ENCODE measurements at places on chromosomes 16 and 17.
A peak's percentile ranks its signal among the peaks of the same experiment; 100 is the strongest.

DNA sequence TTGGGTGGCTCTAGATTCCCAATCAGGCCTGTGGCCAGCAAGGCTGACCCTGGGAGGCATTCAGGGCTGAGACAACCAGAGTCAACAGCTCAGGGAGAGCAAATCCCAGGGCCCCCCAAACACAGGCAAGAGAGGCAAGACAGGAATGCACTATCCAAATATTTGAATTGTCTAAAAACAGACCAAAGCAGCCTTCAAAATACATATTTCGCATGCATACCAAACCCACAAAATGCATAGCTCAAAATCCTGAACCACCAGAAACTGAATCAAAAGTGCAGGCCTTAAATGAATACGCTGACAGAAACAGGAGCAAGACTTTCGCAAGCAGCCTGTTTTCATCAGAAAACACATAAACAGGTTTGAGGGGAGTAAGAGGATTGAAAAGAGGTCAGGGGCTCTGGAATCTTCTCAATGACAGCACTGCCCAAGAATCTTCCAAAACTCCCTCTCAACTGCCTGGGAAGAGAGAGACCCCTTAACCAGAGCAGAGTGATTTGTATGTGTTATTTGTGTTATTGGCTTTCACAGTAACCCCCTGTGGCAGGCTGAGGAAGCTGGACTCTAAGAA is 213.6 kb upstream of the CDH5 start:
- DNase-seq, result no peak

DNA sequence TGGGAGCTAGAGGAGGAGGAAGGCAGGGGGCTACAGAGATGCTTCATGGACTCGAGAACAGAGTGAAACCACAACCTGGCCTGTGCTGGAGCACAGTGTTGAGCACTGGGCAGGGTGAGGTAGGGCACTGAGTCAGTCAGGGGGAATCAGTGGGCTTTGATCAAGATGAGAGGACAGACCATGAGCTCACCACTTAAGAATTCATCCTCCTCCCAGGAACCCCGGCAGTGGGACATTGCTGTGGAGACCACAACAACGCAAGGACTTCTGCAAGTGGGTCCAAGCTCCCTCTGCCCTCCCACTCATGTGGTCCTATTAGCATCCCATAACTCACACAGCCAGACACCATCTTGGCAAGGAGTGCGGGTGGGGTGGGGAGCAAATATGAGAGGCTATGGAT is 1.7 kb upstream of the CES5A start:
- DNase-seq, result no peak

DNA sequence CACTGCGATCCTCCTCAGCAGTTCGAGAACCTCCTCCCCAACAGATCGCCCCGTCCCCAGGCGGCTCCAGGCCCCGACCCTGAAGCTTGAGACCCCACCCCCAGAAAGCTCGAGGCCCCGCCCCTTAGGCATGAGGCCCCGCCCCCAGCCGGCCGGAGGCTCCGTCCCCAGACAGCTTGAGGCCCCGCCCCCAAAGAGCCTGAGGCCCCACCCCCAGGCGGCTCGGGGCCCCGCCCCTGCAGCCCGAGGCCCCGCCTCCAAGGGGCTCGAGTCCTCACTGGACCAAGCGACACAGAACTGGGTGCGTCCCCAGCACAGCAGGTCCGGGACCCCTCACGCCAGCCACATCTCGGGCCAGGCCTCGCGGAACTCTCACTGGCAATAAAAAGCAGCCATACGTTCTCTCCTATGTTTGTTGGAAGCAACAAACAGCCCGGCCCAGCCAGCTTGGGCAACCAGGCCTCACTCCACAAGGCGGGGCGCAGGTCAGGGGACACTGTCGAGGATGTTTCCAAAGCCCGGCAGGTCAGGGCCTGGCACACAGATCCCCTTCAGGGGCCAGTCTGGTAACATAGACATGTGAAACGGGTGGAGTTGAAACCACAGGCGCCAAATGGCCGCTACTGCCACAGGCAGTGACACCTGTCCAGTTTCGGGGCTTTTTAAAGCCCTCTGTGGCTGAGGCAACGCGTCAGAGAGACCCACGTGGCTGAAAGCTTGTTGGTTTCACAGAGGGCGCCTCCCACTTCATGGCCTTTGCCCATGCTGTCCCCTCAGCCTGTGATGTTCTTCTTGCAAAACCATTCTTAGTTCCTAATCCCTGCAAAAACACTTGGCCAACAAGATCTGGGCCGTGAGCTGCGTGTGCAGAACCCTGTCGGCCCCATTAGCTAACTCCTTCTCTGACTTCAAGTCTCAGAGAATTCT is 224.2 kb downstream of the PARN start:
- DNase-seq, result peak; percentile 35

DNA sequence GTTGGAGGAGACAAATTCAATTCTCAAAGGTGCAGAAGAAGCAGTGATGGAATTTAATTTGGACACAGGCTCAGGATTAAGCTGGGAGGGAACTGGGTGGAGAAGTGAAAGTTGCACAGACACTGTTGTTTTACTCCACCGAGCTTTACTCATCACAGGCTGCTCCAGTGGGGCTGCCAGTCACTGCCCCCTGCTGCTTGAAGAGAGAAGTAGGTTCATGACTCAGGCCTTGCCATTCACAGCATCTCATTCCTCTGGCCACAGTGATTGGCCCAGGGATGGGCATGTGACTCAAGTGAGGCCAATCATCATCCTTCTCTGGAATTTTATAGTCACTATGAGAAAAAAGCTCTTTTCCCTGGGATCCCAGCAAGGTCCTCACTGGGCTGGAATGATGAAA is 11.8 kb downstream of the GNAO1 start:
- no peak for DNase-seq

GRCh38 chr16:85611194-85611443 is 2.0 kb upstream of the GSE1 start:
- no peak for DNase-seq

GRCh38 chr16:88812513-88813268 is 963 bp upstream of the APRT start:
- no peak for DNase-seq

- DNase-seq, result no peak
Measured at GRCh38 chr17:82241183-82241925, 12.5 kb downstream of the SLC16A3 start.

- no peak for DNase-seq
Measured at GRCh38 chr17:81712468-81713003, 452 bp downstream of the SLC25A10 start.

DNA sequence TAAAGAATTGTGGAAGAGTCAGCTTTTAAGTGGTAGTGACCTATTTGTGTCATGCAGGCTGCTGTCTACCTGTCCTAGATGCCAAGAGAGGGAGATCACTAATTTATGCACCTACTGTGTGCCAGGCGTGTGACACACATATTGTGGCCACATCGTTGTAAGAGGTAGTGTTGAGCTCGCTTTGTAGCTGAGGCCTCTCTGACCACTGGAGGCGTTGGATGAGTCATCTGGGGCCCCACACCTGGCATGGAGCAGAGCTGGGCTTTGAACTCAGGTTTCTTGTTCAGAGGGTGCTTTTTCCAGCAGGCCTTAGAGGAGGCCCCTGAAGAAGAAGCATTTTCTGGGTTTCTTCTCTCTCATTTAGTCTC is 52.3 kb upstream of the LGALS9 start:
- DNase-seq, result peak; percentile 56

GRCh38 chr17:76905836-76906235 is 37.6 kb downstream of the MGAT5B start:
- DNase-seq, result no peak

DNA sequence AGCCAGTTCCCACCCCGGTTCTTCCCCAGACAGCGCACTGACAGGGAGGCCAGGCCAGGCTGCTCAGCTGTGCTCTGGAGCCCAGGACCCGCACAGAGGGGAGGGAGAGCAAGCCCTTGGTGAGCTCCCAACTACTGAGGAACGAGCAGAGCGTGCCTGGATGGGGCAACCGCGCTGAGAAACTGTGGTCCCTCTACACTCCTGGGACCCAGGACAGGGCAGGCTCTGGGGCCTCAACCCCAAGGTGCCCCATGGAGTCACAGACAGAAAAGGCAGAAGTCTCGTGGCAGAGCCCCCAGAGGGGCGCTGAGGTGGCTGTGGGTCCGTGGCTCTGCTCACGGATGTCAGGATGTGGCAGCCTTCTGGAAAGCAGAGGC is 16.3 kb downstream of the SLX4 start:
- no peak for DNase-seq

- DNase-seq, result no peak
Measured at GRCh38 chr16:55832425-55832772, 497 bp downstream of the CES1 start.

GRCh38 chr16:75319513-75320411 is 68.3 kb upstream of the BCAR1 start:
- no peak for DNase-seq

DNA sequence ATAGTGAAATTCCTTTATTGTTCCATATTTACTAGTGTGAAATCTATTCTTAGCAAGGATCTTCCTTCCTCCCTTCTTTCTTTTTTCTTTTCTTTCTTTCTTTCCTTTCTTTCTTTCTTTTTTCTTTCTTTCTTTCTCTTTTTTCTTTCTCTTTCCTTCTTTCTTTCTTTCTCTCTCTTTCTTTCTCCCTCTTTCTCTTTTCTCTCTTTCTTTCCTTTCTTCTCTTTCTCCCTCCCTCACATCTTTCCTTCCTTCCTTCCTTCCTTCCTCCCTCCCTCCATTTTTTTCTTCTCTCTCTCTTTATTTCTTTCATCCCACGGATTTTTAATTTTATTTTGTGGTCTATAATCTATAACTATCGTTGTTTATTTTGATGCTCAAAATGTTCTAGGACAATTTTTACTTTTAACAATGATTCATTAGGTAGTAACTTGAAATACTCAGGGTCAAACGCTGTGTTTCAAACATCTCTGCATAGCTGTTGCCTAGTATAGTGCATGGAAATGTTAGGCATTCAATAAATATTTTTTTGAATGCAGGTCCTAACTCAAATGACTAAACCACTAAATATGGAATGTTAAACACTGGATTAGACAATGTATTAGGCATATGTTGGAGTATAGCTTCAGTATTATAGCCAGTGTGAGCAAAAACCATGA is 178.3 kb downstream of the MAP2K6 start:
- DNase-seq, result no peak

DNA sequence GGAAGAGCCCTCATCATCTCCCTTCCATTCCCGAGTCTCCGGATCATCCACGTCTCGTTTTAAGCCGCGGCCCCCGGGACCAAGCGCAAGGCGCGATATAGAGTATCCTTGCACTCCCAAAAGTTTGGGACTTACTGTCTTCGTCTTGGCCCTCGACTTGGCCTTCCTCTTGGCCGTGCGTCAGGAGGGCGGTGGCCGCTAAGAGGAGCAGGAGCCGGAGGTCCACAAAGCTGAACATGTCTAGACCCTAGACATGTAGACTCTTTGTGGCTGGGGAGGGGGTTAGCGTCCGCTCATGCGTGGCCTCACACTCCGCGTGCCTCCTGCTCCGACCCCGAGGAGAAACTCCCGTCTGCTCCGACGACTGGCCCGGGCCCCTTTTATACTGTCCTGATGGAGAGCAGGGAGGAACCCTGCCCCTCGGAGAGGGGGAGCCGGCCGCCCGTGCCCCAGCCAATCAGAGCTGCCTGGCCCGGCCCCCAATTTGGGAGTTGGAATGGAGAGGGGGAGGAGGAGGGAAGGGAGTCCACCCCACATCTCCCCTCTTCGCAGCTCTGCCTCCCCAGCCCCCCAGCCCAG is at the start of gene COL1A1:
COL1A1 (minus strand) TSS at position 356 of the 579 bp plus-strand sequence; CDS start at position 238, 118 bp downstream.
- DNase-seq, result no peak

DNA sequence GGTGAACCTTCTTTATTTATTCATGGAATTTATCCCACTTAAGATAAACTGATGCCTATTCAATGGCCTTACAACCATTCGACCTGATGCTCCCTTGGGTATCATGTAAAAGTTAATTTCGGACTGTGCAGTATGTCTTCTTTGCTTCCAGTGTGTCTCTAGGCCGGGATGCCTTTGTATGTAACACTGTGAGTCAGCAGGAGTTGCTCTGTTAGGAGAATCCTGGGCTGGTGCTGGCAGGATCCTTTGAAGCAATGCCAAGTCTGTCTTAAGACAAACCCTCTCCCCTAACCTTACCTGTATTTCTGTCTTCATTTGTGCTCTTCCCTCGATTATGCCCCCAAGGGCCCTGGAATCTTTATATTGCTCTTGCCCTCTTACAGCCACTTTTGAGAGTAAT is 37.9 kb upstream of the ABCA8 start:
- DNase-seq, result no peak

DNA sequence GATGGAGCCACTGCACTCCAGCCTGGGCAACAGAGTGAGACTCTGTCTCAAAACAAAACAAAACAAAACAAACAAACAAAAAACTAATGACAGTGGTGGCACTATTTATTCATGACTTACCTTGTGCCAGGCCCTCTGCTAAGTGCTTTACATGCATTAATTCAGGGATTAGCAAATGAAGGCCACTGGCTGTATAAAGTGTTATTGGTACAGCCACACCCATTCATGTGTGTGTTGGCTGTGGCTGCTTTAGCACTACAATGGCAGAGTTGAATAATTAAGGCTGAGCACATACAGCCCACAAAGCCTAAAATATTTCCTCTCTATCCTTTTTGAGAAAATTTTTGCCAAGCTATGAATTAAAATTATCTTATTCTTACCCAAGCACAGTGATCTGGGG is 531.8 kb upstream of the CDH5 start:
- no peak for DNase-seq

- DNase-seq, result no peak
Measured at GRCh38 chr16:4384509-4384942, 12.9 kb downstream of the VASN start.

- DNase-seq, result no peak
Measured at GRCh38 chr17:72566671-72567484, 446.1 kb downstream of the SOX9 start.

- DNase-seq, result no peak
Measured at GRCh38 chr16:54623636-54624035, 307.0 kb upstream of the IRX5 start.

- DNase-seq, result no peak
Measured at GRCh38 chr17:43588121-43588520, 42.0 kb upstream of the ETV4 start.
